ENCODE measurements at places on chromosomes 6 and 20.
A peak's percentile ranks its signal among the peaks of the same experiment; 100 is the strongest.

GRCh38 chr6:1403851-1404712 lies 14.7 kb downstream of the FOXF2 start:
- no peak for DNase-seq

- DNase-seq = no peak
These were observed 73.5 kb downstream of the ADTRP start for GRCh38 chr6:11705069-11705468.

DNA sequence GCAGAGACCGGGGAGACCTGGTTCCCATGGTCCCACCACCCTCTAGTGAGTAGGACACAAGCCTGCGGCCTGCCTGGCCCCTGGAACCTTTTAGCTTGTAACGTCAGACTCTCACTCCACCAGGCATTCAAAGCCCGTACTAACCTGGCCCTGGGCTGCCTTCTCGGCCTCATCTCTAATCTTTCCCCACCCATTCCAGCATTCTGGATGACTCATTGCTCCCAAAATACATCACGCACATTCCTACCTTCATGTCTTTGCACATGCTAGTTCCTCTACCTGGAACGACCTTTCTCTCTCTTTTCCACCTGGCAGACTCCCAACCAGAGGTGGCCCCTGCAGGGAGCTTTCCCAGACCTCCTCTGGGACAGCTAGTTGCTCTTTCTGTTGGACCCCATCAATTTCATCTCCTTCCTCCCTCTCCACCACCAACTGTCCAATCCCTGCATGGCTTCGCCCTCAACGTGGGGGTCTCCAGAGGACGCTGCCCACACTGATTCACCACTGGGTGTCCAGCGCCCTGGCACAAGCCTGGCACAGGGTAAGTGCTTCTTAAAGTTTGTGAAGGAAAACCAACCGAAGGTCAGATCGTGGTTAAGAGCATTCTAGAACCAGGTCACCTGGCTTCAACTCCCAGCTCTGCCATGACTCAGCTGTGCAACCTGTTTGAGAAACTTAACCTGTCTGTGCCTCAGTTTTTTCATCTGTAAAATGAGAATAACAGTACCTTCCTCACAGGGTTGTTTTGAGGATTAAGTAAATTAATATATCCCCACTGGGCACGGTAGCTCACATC lies 35.2 kb downstream of the JPH2 start:
- DNase-seq = peak; percentile 42

DNA sequence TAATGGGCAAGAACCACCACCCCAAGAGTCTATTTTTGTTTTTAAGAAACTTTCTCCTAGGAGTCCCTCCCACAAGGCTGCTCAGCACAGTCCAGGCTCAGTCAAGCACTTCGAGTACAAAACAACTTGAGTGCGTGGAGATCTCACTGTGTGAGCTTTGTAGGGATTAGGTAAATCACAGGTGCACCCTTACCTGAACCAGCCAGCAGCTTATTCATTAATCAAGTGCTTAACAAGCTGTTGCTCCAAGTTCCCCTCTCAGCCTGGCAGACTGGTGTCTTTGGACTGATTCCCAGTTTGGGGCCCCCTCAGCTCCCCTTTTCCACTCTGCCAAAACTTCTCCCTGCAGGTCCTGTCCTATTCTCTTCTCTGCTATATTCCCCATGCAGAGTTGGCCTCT lies 133.1 kb downstream of the LY86 start:
- no peak for DNase-seq

- no peak for DNase-seq
These were observed 1387.5 kb upstream of the EYS start for GRCh38 chr6:67094431-67094946.

GRCh38 chr6:130099119-130099518 lies 80.7 kb downstream of the L3MBTL3 start:
- no peak for DNase-seq

DNA sequence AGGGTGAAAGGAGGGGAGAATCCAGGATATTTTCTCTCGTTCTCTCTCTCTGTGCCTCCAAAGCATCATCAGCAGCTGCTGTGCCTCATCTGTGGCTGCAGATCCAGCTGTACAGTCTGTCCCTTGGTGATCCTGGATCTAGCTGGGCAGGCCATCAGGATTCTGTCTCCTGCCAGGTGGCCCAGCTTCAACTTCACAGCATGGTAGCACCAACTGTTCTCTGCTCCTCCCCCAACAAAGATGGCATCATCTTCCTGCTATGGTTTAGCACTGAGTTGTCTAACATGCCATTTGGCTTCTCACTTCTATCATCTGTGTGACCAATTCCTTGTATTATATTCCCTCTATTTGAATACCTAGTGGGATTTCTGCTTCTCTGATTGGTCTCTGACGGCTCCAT lies 28.6 kb upstream of the ARFGEF2 start:
- DNase-seq = no peak

- DNase-seq = no peak
These were observed 248.0 kb upstream of the EYS start for GRCh38 chr6:65955034-65955433.

DNA sequence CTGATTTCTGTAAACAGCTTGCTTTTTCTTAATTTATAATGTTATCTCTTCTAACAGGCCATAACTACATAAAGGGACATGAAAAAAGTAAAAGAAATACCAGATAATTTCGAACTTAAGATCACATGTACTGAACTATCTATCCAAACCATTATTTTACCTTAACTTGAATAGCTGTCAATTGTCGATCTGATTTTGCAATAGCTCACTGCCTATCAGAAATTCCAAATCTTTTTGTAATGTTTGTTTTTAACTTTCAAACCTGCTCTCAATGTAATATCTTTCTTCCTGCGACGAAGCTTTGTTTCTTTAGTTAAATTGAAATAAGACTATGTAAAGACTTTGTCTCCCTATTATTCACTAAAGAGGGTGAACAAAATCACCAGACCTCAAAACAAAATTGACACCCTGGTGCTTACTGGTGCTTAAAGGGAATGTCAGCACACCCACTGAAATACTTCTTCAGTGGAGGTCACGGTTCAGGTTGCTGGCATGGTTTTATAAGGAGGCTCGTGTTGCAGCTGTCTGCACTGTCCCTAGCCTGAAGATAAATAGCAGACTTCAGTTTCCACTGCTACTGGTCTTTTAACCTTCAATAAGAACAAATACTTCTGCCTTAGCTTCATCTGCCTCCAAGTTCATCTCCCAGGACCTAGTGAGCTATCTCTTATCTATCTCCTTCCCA lies 117.5 kb upstream of the QKI start:
- no peak for DNase-seq

DNA sequence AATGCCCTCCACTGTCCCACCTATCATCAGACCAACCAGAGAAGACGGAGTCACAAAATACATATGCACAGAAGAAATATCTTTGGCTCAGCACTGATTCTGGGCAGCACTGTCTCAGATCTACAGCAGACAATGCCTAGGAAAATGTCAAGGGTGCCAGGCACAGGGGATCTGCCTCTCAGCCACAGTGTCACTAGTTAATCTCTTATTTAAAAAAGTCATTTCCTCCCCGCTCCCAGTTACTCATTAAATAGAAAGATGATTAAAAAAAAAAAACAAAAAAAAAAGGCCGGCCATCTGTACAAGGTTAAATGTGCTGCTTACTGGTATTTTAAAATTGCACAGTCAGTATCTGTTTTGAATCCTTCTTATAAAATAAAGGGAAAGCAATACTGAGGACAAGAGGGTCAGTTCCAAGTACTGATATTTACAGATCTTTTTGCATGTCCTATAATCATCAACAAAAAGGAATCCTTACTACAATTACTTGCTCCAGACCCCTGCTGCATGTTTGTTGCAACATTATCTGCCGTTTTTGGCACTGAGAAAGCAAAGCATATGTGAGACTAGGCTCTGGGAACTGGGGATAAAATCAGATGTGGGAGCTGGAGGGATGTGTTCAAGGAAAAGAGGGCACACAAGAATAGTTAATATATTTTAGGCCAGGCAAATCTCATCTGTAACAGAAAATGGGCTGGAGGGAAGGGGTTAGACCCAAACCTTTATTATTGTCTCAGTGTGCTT lies 299.3 kb downstream of the KIF16B start:
- no peak for DNase-seq

- DNase-seq = no peak
These were observed 21.6 kb downstream of the NAPB start for GRCh38 chr20:23399568-23400241.

GRCh38 chr6:156933201-156934068 lies 156.3 kb downstream of the ARID1B start:
- DNase-seq = no peak

- no peak for DNase-seq
These were observed 24.3 kb upstream of the LSM14B start for GRCh38 chr20:62097881-62098407.

DNA sequence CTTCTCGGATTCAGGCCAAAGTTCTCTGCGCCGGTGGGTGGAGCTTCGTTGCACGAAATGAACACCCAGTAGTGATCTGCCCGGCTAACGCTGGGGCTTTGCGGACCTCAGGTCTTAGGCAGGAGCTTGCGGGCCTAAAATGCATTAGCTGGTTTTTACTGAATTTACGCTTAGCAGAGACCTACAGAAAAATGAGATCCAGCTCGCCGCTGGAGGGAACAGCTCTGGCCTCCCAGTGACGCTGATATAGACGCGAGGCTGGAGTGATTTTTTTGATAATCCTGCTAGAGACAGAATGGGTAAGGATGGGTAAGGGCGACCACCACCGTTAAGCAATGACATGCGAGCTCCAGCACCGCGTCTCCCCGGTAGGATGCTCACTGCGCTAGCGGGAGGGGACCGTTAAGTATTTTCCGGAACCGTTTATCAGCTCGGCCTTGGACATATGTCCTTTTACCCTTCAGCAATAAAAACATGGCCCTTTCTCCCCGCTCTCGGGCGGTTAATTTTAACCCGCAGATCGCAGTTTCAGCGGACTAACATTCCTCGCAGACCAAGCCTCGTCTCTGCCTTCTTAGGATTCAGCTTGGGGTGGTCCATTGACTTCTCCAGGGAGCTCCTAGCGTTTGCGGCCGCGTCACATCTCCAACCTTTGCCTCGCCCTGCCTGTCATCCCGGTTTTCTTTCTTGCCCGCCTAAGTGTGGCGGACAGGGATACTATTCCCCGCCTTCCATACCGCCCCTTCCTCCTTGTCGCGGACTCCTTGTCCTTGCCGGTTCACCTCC lies 109.3 kb downstream of the GPX5 start:
- peak; percentile 54 for DNase-seq

DNA sequence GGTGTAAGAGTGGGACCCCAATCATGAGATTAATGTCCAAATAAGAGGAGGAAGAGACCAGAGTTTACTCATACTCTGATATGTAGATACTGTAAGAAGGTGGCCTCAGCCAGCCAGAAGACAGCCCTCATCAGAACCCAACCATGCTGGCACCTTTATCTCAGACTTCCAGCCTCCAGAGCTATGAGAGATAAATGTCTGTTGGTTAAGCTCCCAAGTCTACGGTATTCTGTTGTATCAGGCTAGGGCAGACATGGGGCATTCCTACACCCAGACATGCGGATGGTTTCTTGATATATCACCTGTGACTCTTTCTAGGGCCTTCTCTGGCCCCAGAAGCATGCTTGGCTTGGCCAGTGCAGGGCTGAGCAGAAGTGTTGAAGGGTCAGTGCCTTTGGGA lies 247.4 kb upstream of the RIN2 start:
- DNase-seq = no peak

- DNase-seq = no peak
These were observed 48.9 kb downstream of the CNBD2 start for GRCh38 chr20:36017048-36017951.

DNA sequence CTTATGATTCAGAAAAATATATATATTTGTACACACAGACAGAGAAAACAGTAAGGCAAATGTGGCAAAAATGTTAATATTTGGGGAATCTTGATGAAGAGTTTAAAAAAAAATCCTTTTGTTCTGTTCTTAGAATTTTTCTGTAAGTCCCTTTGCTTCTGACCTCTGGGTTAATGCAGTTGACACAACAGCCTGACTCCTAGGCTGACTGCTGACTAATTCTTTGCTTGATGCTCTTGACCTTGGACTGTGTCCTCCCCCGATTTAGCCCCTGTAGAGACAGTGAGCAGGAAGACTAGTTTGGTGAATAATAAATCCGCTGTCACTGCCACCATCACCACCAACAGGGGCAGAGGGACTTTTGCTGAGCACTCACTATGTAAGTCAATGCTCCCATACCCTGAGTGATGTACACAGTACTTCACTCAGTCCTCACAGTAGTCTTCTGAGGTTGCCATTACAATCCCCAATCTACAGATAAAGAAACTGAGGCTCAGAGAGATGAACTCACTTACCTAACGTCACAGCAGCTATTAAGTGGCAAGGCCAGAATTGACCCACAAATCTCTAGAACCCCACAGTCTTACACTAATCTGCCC lies 71.7 kb downstream of the SNX5 start:
- DNase-seq = no peak

DNA sequence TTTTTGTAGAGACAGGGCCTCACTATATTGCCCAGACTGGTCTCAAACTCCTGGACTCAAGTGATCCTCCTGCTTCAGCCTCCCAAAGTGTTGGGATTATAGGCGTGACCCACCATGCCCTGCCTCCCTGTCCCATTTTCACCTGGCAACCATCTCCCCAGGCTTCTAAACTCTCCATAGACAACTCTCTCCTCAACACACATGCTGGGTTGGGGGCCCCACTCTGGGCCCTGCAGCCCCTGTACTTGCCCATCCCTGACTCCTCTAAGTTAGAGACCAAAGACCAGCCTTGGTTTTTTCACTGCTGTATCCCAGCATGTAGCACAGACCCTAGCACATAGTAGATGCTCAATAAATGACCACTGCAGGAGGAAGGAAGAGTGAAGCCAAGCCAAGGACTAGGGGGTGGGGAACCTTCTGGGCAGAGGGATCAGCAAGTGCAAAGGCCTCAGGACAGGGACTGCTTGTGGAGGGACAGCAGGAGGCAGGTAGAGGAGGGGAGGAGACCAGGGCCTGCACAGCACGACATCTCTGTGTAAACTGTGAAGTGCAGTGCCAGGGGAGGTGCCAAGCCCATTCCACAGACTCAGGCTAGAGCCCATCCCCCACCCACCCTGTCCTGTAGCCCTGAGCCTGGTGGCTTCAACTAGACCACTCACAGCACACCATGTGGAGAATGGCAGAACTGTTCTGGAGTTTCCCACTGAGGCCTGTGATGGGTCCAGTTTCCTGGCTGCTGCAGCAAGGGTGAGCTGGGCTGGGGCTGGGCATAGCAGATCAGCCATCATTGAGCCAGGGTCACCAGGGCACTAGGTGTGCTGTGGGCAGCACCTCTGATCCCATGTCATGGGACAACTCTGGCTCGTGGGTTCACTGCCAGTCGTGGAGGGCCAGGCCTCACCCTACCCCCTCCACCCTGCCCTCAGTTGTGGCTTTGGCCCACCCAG lies 3.4 kb upstream of the SRC start:
- DNase-seq = no peak

All from left cardiac atrium (tissue), 4 donors.